GM18507 (cell line): ENCODE measurements at places on chromosomes 5 and 9.

DNA sequence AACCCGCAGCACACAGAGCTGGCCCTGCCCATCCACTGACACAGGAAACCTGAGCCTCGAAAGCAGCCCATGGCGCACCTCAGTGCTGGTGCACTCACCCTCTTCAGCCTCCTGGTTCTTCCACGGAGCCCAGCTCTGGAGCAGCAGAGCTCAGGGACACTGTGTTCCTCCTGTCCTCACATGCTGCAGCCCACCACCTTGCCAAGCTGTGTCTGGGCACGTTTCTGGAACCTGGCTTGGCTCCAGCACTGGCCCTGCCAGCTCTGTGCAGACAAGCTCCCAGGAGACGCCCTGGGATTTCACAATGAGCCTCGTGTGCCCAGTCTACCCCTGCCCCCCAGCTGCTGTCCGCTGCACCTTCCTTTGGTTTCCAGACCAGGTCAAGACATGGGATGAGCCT, 119.5 kb downstream of the SYK start:
- DNase-seq = no peak

- no peak for DNase-seq
Observed at GRCh38 chr5:2833556-2833955, 82.1 kb upstream of the IRX2 start.

DNA sequence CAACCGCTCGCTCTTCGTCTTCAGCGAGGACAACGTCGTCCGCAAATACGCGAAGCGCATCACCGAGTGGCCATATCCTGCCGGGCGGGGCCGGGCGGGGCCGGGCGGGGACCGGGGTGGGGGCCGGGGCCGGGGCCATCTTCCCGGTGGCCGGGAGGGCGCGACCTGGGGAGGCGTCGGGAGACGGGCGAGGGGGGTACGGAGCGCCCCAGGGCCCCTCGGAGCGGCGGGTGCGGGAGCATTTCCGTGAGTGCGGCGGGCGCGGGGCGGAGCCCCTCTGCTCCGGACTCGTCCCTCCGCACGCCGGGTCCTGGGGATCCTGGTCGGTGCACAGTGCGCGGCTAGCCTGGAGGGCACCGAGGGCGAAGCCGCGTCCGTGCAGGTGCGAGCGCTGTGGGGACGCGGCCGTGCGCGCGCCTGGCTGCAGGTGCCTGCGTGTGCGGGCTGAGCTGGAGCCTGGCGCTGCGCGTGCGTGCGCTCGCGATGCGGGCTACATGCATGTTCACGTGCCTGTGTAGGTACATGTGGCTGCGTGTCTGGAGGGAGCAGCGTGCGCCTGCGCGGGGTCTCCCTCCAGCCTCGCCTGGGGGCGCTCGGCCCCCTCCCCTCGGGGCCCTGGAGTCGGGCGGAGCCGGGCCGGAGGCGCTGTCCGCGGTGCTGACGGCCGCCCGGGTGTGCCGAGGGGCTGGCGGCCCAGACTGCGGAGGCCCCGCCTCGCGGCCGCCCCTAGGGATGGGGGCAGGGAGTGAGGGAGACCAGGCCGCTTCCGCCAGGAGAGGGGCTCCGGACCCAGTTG, 762 bp downstream of the CACNA1B start:
- no peak for DNase-seq

DNA sequence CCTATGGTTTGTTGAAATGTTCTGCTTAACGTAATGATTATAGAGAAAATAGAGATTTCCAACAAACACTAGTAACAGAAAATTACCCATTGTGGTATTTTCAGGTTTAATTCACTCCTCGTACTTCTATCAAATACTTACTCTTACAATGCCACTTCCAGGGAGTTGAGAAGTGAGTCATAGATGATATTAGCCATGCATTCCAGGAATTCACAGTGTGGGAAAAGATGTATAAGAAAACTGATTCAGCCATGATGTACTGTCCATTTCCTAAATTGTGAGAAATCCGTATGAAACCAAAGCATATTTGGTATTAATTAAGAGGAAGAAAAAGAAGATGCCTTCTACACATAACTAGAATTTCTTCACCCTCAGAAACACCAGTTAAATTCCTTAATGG, 1854.6 kb upstream of the WWC1 start:
- no peak for DNase-seq

GRCh38 chr9:19999491-20000057, 210.7 kb upstream of the SLC24A2 start:
- peak; percentile 22 for DNase-seq

DNA sequence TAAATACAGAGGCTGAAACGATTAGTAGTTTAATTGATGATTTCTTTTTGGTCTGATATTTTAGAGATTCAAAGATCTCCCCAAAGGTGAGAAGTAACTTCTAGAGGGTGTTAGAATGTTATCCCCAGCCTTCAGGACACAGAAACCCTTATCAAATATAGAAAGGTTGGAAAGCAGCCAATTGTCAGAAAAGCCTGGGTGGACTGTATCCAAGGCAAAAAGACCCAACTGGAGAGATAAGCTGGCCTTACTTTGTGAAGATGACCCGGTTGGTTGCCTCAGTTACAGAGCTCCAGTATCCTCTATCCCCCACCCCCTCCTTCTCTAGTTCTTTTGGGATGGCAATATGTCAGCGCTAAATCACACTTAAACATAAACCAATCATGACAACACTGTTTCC, 75.7 kb downstream of the GCNT4 start:
- no peak for DNase-seq

DNA sequence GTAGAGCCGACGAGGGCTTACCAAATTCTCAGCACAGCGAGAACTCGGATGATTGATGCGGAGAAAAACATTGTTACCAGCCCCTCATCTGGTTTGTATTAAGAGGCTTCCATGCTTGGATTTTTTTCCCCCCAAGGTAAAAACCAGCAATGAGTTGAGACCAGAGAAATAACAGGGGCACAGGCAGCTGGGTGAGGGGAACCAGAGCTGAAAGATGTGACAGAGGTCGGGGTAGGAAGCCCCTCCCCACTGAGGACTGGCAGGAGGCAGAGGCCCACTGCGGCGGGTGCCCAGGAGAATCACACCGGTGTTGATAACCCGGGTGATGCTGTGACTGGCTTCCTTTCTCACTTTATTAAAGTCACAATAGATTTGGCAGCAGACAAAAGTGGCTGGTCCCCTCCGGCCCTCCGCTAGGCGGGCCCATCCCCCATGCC, 116.5 kb upstream of the PHYKPL start:
- no peak for DNase-seq

DNA sequence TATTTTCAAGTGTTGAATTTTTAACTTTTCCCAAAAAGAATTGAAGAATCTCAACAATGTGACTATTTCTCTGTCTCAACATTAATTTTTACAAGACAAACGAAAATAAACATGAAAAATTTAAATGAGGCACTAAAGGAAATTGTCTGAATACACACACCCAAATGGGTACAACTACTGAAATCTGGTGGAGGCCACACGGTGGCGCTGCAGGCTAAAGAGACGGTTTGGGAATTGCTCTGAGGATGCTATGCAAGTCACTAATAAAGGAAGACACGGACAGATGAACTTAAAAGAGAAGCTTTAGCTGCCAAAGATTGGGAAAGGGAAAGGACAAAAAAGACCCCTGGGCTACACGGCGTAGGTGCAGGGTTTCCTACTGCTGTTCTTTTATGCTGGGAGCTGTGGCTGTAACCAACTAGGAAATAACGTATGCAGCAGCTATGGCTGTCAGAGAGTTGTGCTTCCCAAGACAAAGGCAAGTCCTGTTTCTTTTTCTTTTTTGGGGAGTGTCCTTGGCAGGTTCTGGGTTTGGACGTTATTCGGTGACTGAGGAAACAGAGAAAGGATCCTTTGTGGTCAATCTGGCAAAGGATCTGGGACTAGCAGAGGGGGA, at the start of gene PCDHB10:
TSS of gene PCDHB10 (plus strand) at position 244 of the 616 bp plus-strand sequence. CDS start at position 444, 200 bp downstream.
- DNase-seq = no peak

DNA sequence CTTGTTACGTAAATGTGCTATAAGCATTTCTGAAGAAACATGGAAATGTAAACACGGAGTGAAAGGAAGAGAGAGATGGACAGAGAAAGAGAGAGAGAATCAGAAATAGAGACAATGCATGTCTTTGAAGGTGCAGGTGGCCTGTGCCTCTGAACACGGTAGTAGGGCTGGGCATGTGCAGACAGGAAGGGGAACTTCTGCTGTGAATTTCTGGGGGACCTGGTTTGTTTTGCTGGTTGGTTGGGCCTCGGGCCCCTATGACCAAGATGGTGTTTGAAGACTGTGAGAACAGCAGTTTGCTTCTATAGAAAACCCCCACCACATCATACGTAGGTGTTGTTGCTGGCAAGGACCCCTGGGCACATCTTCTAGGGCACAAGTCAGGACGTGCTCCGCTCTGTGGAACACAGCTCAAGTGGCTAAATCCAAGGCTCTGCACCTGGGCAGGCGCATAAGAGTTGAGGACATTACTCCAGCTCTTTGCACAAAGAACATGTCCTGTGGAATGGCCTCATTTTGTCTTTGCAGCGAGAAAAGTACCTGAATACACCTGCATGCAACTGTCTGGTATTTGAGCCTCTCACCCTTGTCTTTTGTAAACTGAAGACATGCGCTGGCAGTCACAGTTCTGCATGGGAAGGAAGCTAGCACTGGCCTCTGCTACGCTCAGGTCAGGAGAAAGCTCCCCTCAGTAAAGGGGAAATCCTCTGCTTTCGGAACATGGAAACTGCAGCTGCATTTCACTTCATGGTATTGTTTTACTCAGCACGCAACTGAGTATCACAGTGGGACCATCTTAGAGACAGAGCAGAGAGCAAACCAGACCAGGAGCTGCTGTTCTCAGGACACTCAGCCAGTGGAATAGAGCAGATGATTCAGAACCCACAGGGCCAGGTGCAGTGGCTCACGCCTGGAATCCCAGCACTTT, 2.7 kb downstream of the OR2V2 start:
- DNase-seq = no peak

GRCh38 chr9:101005246-101005645, 23.3 kb upstream of the PLPPR1 start:
- DNase-seq = no peak

DNA sequence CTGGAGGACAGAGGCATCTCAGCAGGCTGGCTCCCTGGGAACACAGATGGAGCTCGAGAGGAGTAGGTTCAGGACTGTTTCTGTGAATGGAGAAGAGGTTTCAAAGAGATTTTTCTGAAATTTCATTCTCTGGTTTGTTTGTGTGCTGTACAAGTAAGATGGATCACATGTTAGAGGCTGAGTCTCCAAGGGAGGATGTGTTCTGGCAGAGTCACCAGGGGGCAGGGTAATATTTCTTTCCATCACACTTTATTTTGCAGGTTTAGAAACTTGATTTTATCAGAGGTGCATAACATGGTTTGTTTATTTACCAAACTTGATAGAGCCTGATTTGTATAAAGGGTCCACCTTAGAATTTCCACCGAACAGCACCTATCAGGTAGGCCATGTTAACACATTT, 69.2 kb upstream of the ARL15 start:
- DNase-seq = no peak

DNA sequence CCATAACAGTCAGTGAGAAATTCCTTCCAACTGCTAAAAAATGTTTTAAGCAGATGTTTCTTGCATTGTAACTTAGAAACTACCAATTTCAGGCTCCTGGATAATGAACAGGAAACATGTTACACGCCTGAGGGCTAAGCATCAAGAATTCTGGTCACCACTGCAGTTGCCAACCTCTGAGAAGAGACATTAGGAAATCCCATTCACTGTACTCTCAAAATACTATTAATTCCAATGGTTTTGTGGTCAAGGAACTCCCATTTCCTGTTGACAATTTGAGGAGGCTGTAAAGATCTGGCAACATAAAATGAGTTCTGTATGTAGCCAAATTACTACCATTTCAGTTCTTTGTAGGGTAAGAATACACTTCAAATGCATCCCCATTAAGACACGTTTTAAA, 456.0 kb upstream of the MEF2C start:
- no peak for DNase-seq

- DNase-seq = no peak
Observed at GRCh38 chr9:114246558-114246957, 76.3 kb upstream of the ORM1 start.

GRCh38 chr9:15522130-15522755, 11.5 kb upstream of the PSIP1 start:
- DNase-seq = no peak

DNA sequence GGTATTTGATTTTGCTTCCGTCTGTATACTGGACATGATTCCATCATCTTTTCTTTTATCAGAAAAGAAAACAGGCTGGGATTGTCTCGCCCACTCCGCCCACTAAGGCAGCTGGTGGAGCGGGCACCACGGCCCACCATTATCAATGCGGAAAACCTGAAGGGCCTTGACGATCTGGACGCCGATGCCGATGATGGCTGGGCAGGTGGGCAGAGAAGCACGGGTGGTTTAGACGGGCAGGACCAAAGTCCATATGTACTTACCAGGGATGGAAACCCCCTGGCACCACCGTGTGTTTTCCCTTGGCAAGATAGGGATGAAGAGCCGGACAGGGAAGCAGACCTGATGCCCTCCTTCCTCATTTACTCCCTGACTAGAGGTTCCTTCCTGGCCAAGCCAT, 53.7 kb downstream of the PRRC2B start:
- no peak for DNase-seq

- no peak for DNase-seq
Observed at GRCh38 chr9:88390371-88390990, 2.2 kb downstream of the SPIN1 start.

DNA sequence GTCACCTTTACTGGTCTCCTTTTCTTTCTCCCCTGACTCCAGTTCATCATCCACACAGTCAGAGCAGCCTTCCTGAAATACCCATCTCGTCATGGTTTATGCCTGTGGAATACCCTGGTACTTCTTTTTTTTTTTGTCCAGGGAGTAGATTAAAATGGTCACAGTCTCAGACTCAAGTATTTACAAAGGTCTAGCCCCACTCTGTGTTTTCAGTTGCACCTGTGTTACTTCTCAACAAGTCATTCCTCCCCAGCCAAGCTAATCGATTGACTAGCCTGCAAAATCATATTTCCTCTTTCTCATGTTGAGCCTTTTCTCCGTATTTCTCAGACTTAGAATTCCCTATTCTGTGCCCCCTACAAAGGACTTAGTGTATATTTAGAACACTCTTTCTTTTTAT, 155.2 kb upstream of the KCNN2 start:
- no peak for DNase-seq

- DNase-seq = no peak
Observed at GRCh38 chr9:70816316-70816715, 305.1 kb downstream of the TRPM3 start.

GRCh38 chr5:112013660-112014059, 256.7 kb upstream of the NREP start:
- DNase-seq = no peak

GRCh38 chr5:926417-927171, 33.9 kb downstream of the TRIP13 start:
- peak; percentile 15 for DNase-seq

DNA sequence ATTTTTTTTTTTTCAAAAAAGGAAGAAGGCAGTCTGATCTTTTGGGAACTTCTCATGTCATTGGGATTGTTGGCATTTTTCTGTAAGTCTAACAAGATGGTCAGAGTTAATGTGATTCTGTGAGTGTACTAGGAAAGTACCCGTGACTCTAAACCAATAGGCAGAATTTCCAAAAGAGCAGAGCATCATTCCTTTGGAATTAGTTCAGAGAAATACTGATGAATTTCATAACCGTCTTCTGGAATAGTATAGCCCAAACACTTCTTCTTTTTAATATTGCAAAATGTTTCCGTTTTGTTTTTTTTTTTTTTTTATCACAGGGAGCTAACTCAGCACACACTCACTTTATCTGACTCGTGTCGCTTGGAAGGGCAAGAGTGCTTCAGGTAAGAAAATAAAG, 407.4 kb downstream of the DTWD2 start:
- no peak for DNase-seq
